ENCODE measurements at places on chromosomes 12 and 14.
A peak's percentile ranks its signal among the peaks of the same experiment; 100 is the strongest.

GRCh38 chr14:104445086-104445485 is 134.5 kb upstream of the C14orf180 start:
- no peak for DNase-seq

GRCh38 chr14:99318091-99318958 is 46.3 kb upstream of the BCL11B start:
- peak; percentile 23 for DNase-seq

DNA sequence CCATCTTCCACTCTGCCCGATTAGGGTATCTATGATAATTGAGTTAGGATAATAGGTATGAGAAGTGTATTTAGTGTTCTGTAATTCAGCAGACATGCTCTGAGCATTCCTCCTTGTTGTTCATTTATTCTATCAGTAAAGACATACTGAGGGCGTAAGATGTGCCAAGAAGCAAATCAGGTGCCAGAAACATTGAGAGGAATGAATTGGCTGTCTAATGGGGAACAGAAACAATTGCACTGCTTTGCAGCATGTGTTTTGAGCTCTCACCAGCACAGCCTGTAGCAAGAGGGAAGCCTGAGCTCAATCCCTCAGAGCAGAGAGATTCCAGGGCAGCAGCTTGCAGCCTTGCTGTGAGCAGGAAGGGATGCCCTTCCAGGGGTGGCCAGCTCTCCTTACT is 589.3 kb downstream of the BCL11B start:
- no peak for DNase-seq

DNA sequence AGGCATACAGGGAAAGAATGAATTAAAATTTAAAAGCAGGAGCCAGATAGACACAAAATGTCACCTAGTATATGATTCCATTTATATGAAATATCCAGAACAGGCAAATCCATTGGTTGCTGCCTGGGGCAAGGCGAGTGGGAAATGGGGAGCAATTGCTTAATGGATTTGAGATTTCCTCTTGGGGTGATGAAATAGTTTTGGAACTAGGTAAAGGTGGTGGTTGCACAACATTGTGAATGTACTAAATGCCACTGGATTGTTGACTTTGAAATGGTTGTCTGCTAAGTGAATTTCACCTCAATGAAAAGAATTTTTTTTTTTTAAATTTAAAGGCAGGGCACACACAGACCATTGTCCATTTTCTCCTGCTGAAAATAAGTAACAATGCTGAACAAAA is 61.9 kb downstream of the ABCC9 start:
- no peak for DNase-seq

- DNase-seq = no peak
Measured at GRCh38 chr12:22881878-22882385, 257.0 kb downstream of the ETNK1 start.

DNA sequence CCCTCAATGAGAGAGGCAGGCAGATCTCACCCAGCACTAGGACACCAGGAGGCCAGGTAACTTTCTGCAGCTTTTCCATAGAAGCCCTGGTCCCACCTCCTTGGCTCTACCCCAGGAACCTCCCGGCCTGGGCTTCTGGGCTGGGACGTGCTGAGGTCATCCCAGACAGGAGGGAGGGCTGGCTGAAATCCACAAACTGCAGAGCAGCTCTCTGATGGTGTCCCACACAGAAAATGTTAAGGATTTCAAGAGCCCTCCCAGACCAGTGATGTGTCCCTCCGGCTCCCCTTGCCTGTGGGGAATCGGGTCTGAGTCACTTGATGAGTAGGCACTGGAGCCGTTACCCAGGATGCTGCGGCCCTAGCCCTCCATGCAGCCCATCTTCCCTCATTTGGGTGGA is 124.1 kb downstream of the ESRRB start:
- no peak for DNase-seq

DNA sequence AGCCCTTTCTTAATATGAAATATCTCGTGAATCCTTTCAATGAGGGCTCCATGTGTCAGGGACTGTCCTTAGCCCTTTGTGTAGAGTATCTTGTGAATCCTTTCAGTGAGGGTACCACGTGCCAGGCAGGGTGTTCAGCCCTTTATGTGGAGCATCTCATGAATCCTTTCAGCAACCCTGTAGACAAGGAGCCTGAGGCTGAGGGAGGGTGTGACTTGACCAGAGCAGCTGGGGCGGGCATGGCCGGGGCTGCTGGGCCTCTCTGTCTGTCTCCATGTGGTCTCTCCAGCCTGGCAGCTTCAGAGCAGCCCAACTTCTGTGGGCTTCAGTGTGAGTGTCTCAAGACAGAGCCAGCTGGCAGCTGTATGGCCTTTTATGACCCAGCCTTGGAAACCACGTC is 140.2 kb downstream of the AACS start:
- DNase-seq = peak; percentile 14

- DNase-seq = no peak
Measured at GRCh38 chr12:3580094-3580749, 89.2 kb downstream of the PRMT8 start.

- DNase-seq = no peak
Measured at GRCh38 chr12:113191227-113191626, 5.7 kb downstream of the RITA1 start.

DNA sequence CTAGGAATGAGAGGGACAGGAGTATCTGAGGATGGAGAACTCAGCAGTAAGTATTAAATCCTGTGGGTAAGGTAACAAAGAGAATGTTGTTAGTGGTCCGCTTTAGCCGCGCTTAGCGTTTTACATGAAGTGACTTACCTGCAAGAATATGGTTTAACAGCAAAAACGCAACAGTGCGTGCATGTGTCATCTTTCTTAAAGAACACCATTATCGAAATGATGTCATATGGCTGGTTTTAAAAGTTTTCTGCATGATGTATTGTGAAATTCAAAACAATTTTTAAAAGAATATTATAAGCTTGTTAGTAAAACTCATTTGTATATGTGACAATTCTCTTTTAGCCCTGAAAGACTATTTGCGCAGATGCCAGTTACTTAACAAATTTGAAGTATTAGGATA is 1.7 kb downstream of the LEMD3 start:
- DNase-seq = no peak

- no peak for DNase-seq
Measured at GRCh38 chr14:68477110-68477455, 315.8 kb downstream of the ZFP36L1 start.

All from NCI-H524 (cell line).